HS-27A (cell line): ENCODE measurements at places on chromosomes 5 and 9.

GRCh38 chr5:76084496-76085242 is 1.5 kb downstream of the SV2C start:
- no peak for DNase-seq

DNA sequence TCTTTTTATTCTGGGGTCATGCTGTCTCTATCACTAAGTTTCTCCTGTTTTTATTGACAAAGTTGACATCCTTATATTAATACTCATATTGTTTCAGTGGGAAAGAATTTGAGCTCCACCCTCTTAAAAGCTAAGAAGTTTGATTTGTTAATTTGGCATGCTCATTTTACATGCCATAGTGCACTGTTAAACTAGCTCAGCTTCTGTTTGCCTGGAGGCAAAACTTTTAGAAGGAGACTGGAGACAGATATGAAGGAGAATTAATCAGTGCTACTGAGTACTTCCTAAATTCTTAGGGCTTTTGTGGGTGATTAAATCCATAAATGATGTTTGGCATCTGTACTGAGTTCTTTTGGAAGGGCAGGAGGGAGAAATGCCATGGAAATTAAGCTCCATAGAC is 138.9 kb downstream of the NTRK2 start:
- no peak for DNase-seq

DNA sequence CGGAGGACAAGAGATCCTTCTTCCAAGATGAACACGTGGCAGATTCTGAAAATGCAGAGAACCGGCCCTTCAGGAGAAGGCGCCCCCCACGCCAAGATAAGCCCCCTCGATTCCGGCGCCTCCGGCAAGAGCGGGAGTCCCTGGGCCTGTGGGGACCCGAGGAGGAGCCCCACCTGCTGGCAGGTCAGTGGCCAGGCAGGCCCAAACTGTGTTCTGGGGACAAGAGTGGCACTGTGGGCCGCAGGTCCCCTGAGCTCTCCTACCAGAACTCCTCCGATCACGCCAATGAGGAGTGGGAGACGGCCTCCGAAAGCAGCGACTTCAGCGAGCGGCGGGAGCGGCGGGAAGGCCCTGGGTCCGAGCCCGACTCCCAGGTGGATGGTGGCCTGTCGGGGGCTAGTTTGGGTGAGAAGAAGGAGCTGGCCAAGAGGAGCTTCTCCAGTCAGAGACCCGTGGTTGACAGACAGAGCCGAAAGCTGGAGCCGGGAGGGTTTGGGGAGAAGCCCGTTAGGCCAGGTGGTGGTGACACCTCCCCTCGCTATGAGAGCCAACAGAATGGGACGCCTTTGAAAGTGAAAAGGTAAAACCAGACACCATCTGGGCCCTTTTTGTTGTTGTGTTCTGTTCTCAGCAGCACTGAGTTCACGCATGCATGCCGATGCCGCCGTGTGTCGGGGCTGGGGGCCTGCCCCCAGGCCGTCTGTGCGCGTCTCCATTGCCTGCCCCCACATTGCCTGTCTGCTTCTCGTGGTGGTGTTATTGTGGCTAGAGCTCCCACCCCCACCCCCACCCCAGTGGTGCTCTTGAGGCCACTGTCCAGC is 26.6 kb upstream of the POMT1 start:
- DNase-seq, result no peak

DNA sequence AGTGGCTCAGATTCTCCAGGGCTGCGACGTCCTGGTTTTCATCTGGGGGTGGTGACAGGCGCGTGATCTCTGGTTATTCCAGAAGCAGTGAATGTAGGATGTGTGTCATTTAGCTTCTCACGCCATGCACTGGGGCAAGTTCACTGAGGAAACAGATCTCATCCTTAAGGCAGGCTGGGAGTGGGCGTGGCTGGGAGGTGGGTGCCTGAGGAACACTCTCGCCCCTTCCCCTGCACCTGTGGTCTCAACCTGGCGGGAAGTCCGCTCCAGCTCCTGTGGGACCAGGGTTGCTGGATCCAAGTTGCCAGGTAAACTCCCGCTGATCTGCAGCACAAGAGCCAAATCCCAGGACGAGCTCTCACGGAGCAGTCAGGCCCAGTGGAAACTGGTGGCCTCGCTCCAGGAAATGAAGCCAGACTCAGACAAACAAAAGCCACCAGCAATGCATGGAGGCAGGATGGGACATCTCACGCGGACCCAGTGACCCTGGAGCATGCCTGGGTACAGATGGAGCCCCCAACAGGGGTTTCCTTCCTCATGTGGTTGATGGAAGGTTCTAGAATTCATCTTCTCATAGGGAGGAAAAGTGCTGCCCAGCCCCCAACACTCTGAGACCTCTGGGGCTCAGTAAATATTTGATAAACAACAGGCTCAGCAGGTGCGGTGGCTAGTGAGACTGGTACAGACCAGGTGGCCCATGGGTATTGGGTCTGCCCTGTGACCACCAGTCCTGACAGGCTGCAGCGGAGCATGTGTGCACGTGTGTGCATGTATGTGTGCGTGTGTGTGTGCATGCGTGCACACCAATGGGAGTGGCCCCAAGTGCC is 16.3 kb upstream of the SLC12A7 start:
- no peak for DNase-seq

DNA sequence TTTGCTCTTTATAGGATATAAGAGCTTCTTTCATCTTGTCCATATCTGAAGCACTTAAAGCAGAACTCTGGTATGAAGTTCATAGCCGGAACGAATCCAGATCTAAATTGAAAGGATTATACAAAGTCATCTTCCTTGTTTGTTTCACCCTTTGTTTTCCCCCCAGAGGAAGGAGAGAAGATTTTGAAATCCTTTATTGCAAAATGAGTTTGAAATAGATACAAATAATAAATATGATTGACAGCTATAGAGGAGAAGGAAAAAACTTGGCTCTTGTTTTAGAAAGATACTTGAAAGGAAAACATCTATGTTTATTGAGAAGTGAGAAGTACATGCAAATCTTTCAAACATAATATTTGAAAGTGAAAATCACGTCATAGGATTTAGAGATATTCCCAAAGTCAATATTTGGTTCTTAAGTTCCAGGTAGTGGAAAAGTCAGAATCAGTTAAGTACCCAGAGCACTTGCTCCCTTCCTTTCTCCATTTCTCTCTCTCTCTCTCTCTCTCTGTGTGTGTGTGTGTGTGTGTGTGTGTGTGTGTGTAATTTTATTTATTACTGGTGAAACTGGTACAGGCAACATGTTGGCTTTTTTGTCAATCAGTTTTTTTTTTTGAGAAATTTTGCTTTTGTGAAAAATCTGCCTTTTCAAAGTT is 27.2 kb downstream of the PAM start:
- no peak for DNase-seq

- no peak for DNase-seq
These were observed 374.4 kb upstream of the SGCD start for GRCh38 chr5:155952486-155953089.

DNA sequence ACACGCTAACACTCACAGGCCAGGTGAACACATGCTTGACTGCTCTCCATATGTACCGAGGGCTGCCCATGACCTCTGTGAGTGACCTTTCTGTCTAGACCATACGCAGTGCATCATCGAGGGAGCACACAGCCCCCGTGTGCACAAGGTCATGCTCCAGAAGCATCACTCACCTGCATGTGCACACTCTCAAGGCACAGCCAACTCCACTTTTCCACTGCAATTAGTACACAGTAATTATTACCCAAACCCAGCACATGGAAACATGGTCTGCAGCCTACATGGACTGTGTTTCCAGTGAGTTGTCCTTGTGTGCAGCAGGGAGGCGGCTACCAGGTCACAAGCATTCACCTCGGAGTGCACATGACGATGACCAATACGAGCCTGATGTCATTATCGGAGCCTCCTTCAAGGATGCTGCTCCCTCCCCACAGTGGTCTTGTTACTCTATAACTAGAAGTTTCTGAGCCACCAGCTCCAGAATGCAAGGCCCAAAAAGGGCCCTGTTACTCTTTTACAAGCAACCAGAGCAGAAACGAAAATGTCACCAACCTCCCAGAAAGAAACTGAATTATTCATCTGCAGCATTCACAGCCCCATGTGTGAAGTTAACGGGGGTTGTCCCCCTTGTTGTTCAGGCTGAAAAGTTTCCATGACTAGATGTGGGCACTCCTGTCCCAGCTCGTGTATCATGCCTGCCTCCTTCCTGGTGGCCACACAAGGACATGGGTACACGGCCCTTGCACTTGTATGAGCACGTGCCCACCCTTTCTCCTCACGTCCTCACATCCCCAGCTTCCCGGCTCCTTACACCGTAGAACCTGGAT is 31.2 kb downstream of the SEMA4D start:
- DNase-seq, result no peak

- DNase-seq, result no peak
These were observed 13.5 kb downstream of the TRPM6 start for GRCh38 chr9:74874220-74874619.

DNA sequence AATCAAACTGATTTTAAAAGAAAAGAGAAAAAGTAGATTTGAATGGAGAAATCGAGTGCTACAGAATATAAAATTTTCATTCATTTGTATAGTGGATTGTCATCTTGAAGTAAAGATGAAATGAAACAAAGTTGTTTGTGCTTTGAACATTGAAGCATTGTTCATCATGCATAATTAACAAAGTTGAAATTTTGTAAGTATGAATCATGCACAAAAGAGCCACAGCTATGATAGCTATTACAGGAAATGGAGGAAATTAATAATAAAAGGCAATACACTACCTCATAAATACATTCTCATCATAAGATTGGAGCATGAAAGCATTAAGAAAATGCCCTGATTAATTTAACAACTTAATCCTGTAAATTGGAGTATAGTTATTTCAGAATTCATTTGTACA is 153.4 kb upstream of the TLX3 start:
- no peak for DNase-seq

DNA sequence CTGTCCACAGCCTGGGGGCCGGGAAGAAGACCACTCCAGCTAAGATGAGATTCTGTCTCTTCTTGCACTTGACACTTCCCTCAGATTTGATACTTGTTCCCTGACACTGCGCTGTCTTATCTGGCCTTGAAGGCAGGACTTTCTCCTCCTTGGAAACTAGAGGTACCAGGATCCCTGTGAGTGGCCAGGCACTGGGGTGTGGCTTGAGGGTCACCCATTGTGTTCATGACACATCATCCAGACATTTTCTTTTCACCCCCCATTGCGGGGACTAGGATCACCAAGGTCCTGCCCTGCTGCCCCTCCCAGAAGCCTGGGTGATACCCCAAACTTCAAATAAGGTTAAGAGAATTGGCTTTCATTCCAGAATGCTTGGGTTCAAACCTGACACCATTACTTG is 103.3 kb downstream of the NDFIP1 start:
- DNase-seq, result no peak

DNA sequence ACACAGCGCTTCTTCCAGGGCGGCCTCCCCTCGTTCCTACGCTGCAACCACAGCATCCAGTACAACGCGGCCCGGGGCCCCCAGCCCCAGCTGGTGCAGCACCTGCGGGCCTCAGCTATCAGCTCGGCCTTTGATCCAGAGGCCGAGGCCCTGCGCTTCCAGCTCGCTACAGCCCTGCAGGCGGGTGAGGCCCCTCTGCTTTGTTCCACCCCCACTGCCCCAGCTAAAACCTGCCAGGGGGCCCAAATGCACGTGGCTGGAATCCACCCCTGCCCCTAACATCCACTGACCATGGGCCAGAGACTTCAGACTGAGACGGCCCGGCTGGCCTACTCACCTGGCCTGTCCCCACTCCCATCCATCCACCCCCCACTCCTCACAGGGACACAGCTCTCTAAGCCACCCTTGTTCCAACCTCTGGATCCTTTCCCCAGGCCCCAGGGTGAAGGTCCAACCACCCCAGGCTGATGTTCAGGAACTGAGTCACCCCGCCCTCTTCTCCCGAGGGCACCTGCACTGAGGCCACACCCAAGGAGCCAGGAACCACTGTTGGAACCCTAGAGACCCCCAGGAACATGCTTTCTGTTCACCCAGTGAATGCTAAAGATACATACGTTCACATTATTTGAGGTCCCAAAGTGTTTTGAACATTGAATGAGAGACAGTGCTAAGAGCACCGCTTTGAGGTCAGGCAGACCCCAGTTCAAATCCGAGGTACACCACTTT is 18.9 kb upstream of the ASS1 start:
- no peak for DNase-seq
